ENCODE measurements at places on chromosomes 2 and 18.

- no peak for DNase-seq
- H3K4me3 ChIP-seq, result no peak overlapping the region
- H3K36me3 ChIP-seq, result no peaks in the 10 kb centered on the region
- no peaks in the 10 kb centered on the region for H3K27me3 ChIP-seq
These were observed 88.0 kb upstream of the ZFP36L2 start for GRCh38 chr2:43314299-43314927.

DNA sequence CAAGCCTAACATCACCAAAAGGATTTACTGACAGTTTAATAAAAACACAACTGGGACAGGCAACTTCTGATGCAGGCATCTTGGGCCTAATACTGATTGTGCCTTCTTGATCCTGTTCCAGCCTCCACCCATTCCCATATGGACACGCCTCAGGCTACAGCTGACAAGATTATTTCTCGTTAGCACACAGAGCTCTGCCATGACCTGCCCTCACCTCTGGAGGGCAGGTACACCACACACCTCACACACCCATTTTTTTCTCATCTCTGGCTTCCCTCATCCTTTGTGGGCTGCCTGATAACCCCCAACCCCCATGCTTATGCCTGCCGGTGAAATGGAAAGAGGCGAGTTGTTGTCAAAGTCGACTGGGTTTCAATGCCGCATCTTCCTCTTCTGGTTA, 147.0 kb downstream of the ANTXR1 start:
- peak overlapping the region; percentile 44 for H3K27ac ChIP-seq
- no peak for DNase-seq
- H3K36me3 ChIP-seq, result peaks cover 46% of the 10 kb centered on the region
- H3K4me1 ChIP-seq, result peaks cover 32% of the 10 kb centered on the region
- H3K4me3 ChIP-seq, result no peak overlapping the region

DNA sequence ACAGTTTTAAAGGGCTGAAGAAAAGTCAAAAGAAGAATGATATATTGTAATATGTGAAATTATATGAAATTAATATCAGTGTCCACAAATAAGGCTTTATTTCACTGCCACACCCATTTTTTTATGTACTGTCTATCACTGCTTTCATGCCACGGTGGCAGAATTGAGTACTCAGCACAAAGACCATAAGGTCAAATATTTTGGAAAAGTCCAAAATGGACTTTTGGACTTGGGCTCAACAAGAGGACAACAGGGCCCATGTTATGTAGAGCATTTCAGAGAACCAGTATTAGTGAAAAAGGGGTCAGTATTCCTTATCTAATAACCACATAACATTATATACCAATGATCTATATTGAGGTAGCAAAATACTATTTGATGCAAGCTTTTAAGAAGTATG, 427.2 kb downstream of the EPHA4 start:
- H3K4me3 ChIP-seq, result no peak overlapping the region
- no peak for DNase-seq
- no peaks in the 10 kb centered on the region for H3K4me1 ChIP-seq
- H3K36me3 ChIP-seq, result no peaks in the 10 kb centered on the region
- no peak overlapping the region for H3K27ac ChIP-seq

DNA sequence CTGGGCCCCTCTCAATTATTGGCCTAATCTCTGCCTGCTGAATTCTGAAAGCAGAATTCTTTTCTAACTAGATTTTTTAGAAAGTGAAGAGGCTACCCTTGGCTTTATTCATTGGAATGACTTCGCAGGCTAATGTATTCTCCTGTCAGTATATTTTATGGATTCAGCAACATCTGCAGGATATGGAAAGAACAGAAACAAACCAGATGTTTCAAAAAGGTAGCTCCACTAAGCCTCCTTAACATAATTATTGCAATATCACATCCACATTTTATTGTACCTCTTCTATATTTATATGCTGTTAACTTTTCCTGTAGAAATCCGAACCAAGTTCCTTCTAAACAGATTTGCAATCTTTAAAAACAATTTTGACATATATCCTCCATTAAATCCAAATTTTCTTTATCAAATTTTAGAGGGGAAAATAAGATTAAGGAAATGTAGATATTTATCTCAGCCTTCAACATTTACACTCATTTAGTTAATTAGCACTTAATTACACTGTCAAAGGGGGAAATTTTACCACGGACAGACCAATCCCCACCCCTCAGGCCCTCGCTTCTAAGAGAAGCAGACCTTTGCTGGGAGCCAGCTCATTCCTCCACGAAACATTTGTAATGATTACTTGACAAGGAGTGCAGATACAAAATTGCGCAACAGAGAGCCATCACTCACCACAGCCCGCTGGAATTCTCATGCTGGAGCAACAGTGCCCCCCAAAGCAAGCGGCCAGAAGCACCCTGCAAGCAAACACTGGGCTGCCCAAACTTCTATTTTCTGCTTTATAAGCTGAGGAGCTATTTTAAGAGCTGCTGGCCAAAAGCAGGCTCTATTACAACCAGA, 253.4 kb downstream of the ETAA1 start:
- H3K27ac ChIP-seq, result peak overlapping the region; percentile 90
- peaks cover 29% of the 10 kb centered on the region for H3K4me1 ChIP-seq
- H3K4me3 ChIP-seq, result no peak overlapping the region

DNA sequence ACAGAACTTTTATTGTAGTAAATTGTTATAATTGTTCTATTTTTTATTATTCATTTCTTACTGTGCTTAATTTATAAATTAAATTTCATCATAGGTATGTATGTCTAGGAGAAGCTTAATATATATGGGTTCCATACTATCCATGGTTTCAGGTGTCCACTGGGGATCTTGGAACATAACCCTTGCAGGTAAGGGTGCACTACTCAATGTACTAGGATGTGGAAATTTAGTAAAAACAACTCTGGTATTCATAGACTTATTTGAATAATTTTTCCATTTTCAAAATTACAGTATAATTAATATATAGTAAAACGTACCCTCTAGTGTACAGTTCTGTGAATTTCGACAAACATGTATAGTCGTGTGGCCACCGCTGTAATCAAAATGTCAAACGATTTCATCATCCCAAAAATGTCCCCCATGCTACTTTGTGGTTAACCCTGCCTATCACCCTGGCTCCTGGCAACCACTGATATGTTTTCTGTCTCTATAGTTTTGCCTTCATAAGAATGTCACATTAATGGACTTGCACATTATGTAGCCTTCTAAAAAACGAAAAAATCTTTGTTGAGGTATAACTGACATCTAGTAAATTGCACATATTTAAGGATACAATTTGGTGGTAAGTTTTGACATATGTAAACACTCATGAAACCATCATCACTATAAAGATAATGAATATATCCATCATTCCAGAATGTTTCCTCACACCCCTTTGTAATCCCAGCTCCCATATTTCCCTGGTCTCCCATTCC, 45.7 kb downstream of the ARL5A start:
- no peaks in the 10 kb centered on the region for H3K27me3 ChIP-seq
- H3K27ac ChIP-seq, result no peak overlapping the region
- no peak for DNase-seq
- H3K4me3 ChIP-seq, result no peak overlapping the region
- H3K36me3 ChIP-seq, result peaks cover 14% of the 10 kb centered on the region

GRCh38 chr2:197306024-197306695, 4.4 kb downstream of the ANKRD44 start:
- DNase-seq, result no peak
- peaks cover 1% of the 10 kb centered on the region for H3K4me1 ChIP-seq
- H3K27ac ChIP-seq, result no peak overlapping the region
- peaks cover 9% of the 10 kb centered on the region for H3K36me3 ChIP-seq
- no peaks in the 10 kb centered on the region for H3K27me3 ChIP-seq
- no peak overlapping the region for H3K4me3 ChIP-seq

DNA sequence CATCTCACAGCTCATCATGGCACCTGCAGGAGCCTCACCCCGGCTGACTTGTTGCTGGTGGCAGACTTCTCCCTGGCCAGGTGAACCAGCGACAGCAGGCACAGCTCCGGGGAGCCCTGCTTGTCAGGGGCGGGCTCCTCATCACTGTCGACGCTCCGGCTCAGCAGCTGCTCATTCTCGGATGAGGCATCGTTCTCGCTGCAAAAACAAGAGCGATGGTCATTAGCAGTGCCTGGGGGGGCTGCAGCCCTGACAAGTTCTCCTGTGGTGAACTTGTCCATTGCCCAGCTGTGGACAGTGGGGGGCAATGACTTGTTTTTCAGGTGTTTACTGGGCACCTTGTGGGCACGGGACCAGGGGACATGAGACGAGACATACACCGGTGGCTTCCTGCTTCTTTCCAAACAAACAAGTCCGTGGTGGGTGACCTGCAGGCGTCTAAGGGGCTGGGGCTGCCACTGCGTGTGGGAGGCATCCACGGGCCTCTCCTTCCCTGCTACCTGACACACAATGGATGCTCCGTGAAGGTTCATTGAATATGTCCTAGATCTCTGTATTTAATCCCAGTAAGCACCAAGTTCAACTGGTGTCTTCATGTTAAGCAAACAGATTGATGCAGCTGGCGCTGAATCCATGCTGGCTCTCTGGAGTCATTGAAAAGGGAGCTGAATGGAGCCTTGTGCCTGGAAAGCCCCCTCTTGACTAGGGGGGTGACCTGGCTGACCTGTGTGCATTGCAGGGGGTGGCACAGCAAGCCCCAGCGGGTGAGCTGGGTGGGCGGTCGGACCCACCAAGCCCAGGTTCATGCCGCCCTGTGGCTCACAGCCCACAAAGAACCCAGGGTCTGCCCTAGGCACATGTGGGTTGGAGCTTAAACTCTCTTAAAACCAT, 81.0 kb downstream of the EDAR start:
- no peak overlapping the region for H3K4me3 ChIP-seq
- H3K4me1 ChIP-seq, result peaks cover 3% of the 10 kb centered on the region
- peak; percentile 10 for DNase-seq
- no peaks in the 10 kb centered on the region for H3K27me3 ChIP-seq
- no peak overlapping the region for H3K27ac ChIP-seq
- no peaks in the 10 kb centered on the region for H3K36me3 ChIP-seq

DNA sequence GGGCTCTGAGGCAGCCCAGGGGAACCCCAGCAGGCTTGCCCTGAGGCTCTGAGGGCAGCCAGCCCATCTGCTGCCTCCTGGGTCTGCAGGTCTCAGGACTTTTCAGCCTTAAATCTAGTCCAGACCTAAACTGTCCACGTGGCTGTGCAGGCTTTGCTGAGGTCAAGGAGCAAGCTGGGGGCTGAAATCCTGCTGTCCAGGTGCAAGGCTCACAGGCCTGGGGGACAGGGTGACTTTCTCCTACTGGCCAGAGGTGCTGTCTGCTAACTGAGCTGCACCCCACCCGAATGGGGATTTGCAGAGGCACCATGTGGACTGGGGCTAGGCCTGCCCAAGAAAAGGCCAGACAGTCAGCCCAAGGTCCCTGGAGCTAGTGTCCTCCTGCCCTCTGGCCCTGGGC, 32.1 kb downstream of the SDC1 start:
- no peak overlapping the region for H3K27ac ChIP-seq
- no peaks in the 10 kb centered on the region for H3K36me3 ChIP-seq
- peaks cover 19% of the 10 kb centered on the region for H3K4me1 ChIP-seq

GRCh38 chr2:96546797-96547196, 10.2 kb downstream of the ARID5A start:
- no peaks in the 10 kb centered on the region for H3K27me3 ChIP-seq
- H3K4me1 ChIP-seq, result no peaks in the 10 kb centered on the region
- DNase-seq, result no peak
- H3K27ac ChIP-seq, result no peak overlapping the region
- no peak overlapping the region for H3K4me3 ChIP-seq
- H3K36me3 ChIP-seq, result peaks cover 3% of the 10 kb centered on the region

DNA sequence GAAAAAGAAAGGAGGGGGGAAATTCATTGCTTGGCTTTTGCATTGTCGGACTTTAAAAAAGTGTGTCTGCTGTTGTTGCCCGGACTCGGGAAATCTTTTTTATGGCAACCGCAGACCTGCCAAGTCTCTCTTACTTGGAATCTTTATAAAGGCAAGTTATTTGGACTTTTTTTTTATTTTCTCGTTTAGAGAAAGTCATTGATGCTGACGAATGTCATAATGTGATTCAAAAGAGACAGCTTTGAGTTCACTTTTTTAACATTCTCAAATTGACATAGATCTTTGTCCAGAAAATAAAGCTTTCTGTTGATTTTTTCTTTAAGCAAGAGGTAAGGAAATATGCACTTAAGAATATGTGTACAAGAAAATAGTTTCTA, 651 bp upstream of the ZNF521 start:
- DNase-seq, result no peak
- no peaks in the 10 kb centered on the region for H3K27me3 ChIP-seq
- H3K27ac ChIP-seq, result peak overlapping the region; percentile 77
- peak overlapping the region; percentile 53 for H3K4me3 ChIP-seq
- H3K36me3 ChIP-seq, result no peaks in the 10 kb centered on the region
- no peaks in the 10 kb centered on the region for H3K4me1 ChIP-seq
